ENCODE measurements at places on chromosomes 12 and 14.

- DNase-seq: no peak
Observed at GRCh38 chr14:52413729-52414408, 99.8 kb downstream of the PTGER2 start.

DNA sequence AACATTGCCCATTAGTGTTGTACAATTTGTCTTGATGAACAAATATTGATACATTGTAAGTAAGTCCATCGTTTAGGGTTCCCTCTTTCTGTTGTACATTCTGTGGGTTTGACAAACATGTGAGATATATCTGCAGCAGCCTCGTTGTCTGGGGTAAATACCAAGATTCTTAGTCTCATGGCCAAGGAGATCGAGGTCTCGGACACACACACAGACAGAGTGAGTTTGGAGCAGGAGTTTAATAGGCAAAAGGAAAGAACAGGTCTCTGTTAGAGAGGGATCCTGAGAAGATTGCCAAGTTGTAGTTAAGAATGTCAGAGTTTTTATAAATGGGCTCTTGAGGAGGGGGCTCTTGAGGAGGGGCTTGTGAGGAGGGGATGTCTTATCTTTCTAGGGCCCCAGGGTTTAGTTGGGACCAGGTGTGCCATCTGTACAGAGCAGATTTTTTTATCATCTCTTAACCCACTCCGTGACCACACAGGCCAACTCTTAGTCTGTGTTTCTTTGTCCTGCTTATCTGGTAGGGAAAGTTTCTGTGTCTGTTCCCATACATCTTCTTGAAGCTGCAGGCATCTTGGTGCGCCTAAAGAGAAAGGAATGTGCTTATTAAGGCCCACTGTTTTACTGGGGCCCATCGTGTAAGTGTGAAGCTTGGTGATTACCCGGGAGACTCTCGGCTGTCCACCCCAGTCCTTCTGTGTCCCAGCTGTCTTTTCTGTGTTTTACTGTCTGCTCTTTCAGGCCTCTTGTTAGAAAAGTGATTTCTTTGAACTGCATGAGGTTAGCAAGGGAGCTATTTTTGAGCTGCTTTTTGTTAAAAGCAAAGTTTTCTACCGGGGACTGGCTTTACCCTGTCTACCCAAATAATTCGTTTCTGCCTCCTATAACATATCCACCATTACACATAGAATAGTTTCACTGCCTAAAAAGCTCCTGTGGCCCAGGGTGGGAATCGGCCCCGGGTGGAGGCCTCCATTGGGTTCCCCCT, 22.4 kb upstream of the CLEC2D start:
- DNase-seq: no peak

- DNase-seq: no peak
Observed at GRCh38 chr12:5506821-5507231, 74.9 kb downstream of the NTF3 start.

GRCh38 chr12:988646-989045, 2.4 kb upstream of the ERC1 start:
- DNase-seq: no peak

DNA sequence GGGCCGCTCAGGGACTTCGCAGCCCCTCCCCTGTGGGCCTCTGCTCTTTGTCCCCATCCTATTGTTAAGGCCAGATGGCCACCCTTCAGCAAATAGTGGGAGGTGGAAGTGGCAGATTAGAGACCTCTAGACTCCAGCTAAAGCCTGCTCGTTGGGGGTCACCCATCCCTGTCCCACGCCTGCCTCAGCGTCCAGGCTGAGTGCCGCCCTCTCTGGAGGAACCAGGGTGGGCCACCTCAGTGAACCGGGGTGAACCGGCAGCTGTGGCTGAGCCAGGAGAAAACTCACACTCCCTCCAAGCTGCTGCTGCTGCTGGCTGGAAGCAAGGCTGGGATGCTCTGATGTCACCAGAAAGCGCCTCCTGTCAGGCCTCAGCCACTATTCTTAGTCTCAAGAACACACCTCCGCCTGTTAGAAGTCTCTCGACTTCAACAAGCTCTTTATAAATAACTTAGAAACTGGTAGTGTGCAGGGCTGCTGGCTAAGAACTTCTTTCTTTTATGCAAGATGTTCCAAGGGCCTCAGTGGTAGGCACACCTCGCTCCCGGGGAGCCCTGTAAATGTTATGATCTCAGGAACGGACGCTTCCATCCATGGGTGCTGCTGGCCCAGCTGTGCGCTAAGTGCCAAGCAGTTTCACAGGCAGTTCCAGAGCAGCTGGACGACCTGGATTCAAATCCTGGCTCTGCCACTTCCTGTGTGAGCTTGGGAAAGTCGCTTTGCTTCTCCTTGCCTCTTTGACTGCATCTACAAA, 19.8 kb upstream of the TESC start:
- no peak for DNase-seq

DNA sequence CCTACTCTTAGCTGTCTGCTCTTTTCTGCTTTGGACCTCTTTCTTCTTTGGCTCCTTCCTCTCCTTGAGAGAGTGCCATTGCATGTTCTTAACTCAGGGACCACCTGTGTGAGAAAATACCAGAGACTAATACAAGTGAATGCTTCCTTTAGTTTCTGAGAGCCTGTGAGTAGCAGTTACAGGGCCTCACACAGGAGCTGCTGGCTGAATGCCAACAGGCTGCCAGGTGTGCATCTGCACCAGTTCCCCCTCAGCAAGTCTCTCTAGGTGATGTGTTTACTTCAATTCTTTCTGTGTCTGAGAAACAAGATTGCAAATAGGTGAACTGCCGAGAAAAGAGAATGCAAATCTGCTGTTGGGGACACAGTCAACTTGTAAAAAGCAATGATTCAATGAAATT, 108.2 kb downstream of the STXBP6 start:
- DNase-seq: no peak

DNA sequence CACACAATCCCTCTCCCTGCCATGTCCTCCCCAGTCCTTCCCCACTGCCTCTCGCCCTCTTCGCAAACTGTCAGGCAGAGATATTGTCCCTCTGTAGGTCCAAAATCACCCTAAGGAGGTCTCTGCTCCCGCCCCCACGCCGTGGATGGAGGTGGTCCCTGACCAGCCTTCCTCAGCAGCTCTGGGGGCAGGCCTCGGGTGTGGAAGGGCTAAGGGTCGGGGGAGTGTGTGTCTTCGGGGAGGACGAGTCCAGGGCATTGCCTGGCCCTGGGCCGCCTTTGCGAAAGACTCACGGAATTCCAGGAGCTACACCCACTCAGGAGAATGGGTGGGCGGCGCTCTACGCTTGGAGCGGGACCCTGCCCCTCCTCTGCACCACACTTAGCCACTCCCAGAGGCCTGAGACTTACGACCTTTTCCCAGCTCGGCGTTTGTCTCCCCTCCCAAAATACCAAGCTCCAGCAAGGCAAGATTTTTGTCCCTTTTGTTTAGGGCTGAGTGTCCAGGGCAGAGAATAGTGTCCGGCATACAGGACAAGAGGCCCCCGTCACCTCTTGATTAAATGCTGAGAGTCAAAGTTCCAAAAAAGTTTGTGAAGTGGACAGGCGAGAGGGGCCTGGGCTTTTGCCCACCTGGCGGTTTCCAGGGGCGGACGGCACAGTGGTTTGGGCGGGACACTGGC, 881 bp downstream of the PYGL start:
- no peak for DNase-seq

DNA sequence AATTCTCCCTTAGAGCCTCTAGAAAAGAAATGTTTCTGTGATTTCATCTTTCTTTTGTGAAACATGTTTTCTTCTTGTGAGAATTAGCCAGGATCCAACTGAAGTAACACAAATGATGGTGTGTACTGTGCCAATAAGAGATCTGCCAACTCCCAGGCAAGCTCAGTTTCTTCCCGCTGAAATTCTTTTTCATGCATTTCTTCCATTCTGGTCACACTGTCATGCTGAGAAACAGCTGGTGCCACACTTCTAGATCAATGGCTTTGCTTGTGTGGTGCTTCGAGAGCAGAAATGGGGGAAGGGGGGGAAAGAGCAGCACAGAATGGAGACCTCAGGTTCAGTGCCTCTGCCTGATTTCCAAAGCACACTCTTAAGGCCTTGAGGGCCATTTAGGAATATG, 41.4 kb upstream of the FGF6 start:
- no peak for DNase-seq

DNA sequence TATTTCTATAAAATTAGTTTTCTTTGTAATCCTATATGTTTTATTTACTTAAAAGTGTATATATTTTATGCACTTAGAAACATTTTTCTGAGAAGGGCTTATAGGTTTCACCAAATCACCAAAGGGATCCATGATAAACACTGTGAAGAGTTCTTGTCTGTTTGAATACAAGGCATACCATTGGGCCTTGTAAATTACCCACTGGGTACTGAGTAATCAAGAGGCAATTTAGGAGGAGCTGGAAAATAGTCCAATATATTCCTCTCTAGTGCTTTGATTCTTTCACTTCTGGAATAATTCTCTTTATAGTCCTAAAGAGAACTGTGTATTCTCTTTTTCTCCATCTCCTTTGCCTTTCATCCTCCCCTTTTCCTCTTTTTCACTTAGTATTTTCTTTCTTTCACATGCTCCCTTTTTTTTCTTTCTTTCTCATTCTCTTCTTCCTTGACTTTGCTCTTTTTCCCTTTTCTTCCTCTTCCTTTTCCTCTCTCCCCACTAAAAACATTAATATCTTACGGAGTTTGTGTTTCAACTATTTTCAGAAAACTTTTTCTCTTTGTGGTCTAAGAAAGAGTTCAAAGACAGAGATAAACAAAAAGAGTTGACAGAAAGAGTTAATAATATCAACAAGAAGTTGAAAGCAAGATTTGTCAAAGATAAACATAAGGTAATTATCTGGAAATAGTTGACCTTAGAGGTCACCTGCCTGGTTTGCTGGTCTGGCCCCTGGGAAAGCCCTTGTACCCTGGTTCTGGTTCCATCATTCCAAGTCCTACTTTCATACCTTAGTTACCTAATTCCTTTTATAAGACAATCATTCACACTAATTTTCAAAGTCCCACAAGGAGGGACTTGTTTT, 435.3 kb downstream of the RAD51B start:
- DNase-seq: no peak

DNA sequence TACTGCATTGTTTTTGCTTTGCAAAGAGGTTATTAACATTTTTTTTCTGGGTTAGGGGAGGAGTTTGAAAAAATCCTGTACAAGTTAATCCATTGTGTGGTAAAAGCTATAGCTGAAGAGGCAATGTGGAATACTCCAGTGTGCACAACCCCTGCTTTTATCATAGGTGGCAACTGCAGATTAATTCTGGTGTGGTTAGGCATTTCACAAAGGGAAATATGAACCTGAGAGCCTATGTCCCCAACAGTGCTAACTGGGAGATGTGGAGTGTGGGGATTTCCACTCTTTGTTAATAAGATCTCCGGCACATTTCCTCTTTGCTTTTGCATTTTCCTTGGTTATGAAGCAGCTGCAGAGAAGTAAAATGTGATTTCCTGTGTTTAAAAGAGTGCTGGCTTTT, 33.6 kb downstream of the PRORP start:
- no peak for DNase-seq

- DNase-seq: no peak
Observed at GRCh38 chr12:127485528-127485927, 781.4 kb upstream of the TMEM132C start.

- no peak for DNase-seq
Observed at GRCh38 chr12:75933101-75933500, 98.5 kb downstream of the PHLDA1 start.

DNA sequence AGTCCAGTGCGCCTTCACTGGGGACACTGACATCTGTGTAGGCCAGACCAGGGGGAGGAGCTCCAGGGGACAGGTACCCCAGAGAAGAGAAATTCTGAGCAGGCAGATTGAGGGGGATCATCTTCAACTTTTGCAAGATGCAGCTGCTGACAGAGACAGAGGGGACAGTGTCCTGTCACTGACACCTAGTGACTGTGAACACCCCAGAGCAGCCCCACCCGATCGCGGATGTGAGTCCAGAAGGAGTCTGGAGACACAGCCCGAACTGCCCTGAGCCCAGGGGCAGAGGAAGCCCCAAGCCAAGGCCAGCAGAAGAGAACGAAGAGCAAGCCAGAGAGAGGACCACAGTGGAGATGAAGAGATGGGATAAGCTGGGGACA, 21.7 kb upstream of the LRTM2 start:
- no peak for DNase-seq

GRCh38 chr12:11749943-11750690, 100.6 kb downstream of the ETV6 start:
- no peak for DNase-seq

DNA sequence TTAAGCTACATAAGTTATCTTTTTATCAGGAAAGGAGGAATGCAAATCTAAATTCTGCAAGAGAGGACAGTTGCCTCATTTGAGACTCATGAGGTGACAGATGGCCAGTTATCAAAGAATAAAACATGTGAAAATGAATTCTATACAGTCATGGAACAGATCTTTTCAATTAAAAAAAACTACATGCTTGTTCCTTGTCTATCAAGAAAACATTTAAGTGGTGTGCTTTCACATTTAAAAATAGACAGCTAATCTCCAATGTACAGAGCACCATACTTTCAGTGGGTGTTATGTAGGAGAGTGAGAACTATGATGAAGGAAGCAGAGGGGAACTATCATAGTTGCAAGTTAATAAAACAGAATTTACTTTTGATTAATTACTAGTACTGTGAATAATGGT, 76.7 kb upstream of the TTC7B start:
- no peak for DNase-seq

- no peak for DNase-seq
Observed at GRCh38 chr12:98674841-98675240, 29.8 kb downstream of the APAF1 start.

- no peak for DNase-seq
Observed at GRCh38 chr12:46451276-46452021, 78.9 kb upstream of the SLC38A2 start.

GRCh38 chr12:79690638-79691510, at the start of gene PAWR:
PAWR (minus strand) TSS chr12:79690964; CDS start chr12:79690244, 720 bp downstream.
- peak; percentile 15 for DNase-seq

GRCh38 chr12:56160894-56161689, 2.9 kb downstream of the MYL6 start:
- no peak for DNase-seq

DNA sequence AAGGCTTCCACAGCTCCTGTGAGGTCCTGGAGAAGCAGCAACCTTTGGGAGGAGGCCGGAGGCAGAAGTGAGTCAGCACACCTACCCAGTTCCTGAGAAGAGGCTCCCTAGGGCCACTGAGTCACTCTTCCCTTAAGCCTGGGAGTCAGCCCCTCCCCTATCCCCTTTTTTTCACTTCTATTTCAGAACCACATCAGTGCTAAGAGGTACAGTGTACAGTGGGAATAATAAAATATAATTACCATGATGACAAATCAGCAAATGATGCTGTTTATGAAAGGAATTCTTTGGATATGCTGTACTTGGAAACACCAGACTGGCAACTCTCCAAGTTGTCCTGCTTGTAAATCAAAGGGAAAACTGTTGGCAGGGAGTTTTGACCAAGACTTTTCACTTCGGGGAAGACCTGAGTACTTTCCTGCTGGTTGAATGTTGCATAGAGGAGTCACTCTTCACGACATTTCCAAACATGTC, 7.8 kb upstream of the TBPL2 start:
- no peak for DNase-seq

GRCh38 chr14:71362920-71363584, 455.8 kb downstream of the PCNX1 start:
- DNase-seq: no peak

- no peak for DNase-seq
Observed at GRCh38 chr14:51990488-51990887, 1.1 kb downstream of the RTRAF start.

- no peak for DNase-seq
Observed at GRCh38 chr14:78278464-78279250, 108.5 kb downstream of the NRXN3 start.

Measured in stimulated activated naive CD4-positive, alpha-beta T cell (primary cell).